ENCODE measurements at places on chromosomes 5 and 9.

DNA sequence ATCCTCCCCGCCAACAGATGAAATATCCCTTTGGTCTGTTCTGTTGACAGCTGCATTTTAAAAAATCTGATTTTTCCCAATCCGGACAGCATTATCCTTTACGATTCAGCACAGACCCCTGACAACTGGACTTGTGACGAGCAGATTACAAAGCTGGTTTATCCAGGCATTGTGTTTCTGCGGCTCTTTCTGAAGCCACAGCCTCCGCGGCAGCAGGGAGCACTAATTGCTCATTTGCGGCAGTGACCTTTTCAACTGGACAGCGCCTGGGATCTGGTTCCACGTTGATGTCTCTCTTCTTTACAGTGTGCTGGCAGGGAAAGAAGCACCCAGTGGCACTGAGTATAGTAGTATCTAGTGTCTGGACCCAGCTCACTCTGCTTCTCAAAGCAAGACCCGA, 351.2 kb downstream of the ZNF608 start:
- no peak for DNase-seq

DNA sequence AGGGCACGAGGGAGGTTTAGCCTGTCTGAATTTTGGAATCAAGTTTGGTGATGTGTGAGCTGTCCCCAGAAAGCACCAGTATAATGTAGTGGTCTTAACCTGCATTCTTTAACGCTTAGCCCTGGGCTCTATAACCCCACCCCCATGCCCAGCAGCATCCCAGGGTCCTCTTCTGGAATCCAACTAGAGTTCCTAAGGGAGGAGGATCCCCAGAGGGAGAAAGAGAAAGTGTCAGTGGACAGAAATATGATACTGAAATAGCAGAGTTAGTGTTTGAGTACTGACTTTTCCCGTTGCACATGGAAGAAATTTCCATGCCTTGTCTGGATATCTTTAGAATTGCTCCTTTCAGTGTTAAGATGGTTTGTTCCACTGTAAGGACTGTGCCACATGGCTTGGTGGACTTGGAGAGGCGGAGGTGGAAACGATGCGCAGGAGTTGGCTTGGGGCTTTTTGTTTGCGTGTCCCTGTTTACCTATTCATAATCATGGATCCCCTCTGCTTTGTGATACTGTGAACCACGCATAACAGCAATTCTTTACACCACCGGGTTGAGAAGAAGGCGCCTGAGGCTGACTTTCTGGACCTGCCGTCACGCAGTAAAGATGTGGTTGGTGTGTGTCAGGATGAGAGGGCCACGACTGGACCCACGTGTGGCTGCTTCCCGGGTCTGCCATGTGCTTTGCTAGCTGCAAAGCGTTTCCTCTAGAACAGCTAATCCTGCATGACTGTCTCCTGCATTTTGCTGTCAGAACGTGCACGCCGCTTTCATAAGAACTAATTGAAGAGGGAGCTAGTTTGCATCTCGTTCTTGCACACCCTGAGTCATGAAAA, 142.3 kb downstream of the SMARCA2 start:
- no peak for DNase-seq

- DNase-seq = no peak
Measured at GRCh38 chr9:137171149-137171900, 531 bp downstream of the TMEM210 start.

DNA sequence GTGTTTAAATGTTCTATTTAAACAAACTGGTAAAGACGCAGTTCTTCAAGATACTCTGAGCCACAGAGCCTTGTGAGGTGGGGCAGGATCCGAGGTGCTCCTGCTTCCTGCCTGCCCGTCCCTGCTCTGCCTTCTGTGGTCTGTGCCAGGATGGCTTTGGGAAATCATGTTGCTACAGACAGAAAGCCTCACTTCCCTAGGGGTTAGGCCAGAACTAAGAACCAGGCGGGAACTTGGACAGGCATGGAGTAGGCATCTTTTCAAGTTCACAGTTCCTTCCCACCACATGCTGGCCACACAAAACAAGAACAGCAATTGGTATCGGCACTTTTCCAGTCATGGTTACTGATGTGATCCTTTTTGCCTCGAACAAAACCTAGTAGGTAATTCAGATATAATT, 67.7 kb upstream of the SPOCK1 start:
- no peak for DNase-seq

- DNase-seq = no peak
Measured at GRCh38 chr5:76601470-76601869, 21.7 kb downstream of the F2RL2 start.

GRCh38 chr5:60382716-60383115, 317.2 kb downstream of the DEPDC1B start:
- DNase-seq = no peak

Data from T-cell (primary cell).